ENCODE measurements at places on chromosomes 11 and 22.

GRCh38 chr11:60857378-60858232 is 1.9 kb upstream of the PTGDR2 start:
- no peak overlapping the region for H3K27ac ChIP-seq
- H3K36me3 ChIP-seq = no peaks in the 10 kb centered on the region
- H3K27me3 ChIP-seq = no peaks in the 10 kb centered on the region
- peaks cover 11% of the 10 kb centered on the region for H3K4me1 ChIP-seq

DNA sequence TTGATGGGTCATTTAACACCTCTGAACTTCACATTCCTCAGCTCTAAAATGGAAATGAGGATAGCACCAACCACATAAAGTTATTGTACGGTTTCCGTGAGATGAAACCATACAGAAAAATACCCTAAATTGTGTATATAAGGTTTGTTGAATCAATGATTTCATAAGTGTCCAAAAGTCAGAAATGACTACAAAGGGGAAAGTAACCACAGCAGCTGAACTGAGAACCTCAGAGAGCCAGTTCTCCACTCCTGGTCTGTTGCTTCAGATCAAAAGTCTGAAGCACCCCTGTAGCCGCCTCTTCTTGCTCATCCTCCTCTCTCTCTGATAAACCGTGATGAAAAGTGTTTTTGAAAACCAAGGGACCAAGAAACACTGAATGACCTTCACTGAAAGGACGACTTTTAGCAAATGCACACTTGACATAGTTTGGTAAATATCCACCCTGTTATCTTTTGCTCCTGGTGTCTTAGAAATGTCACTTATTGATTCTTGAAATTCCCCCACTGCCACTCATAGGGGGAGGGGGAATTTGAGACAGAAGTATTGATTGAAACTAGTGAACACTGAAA is 194.5 kb downstream of the NAV2 start:
- no peak overlapping the region for H3K27ac ChIP-seq

DNA sequence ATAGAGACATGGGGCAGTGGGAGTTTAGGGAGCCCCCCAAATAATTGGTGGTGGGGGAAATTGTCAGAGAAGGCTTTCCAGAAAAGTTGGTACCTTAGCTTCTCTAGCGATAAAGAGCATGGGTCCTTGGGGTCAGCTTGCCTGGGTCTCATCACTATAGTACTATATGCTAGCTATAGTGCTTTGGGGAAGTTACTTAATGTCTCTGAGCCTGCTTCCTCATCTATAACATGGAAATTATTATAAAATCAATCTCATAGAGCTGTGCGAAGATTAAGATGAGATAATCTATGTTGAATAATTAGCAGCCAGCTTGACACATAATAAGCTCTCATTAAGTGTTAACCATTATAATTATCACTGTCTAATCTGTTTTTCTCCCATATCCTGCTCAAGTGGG is 41.2 kb downstream of the STIM1 start:
- H3K27ac ChIP-seq = no peak overlapping the region
- H3K36me3 ChIP-seq = no peaks in the 10 kb centered on the region
- H3K4me1 ChIP-seq = peaks cover 34% of the 10 kb centered on the region
- H3K4me3 ChIP-seq = no peak overlapping the region
- no peak for DNase-seq

DNA sequence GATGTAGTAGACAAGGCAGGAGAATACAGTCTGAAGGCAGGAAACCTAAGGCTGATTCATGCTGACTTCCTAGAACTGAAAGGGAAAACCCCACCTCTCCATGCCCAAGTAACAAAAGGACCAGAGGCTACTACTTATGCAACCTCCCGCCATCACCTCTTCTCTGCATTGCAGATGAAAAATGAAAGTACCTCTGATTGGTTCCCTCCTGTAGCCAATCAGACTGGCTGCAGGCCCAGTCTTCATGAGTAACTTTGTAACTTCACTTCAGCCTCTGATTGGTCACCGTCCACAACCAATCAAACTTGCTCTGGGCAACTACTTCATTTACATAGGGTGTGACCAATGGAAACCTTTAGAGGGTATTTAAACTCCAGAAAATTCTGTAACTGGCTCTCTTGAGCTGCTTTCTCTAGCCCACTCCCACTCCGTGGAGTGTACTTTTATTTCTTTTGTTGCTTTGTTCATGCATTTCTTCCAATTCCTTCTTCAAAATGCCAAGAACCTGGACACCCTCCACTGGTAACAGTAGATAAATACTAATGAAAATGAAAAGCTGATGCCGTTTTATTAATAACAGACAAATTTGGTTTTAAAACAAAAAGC is 5.2 kb upstream of the MAP6 start:
- no peaks in the 10 kb centered on the region for H3K36me3 ChIP-seq
- H3K27ac ChIP-seq = no peak overlapping the region
- no peak overlapping the region for H3K4me3 ChIP-seq
- peaks cover 30% of the 10 kb centered on the region for H3K27me3 ChIP-seq
- no peak for DNase-seq

DNA sequence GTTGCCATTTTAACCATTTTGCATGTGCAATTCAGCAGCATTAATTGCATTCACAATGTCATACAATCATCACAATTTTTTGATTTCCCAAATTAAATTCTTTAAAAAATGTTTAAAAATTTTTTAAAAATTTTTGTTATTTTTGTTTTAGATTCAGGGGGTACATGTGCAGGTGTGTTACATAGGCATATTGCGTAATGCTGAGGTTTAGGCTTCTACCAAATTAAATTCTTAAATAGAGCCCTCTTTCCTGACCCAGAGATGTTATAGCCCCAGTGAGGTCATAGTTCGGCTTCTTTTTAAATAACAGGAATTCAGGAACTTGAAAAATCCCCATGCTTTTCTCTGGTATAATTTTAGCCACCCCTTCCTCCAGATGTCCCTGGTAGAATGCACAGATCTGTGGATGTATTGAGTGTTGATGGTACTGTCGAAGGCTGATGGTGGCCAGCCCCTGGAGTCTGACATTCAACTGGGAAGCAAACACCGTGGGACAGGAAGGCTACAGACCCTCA is 11.3 kb upstream of the AMPD3 start:
- no peak overlapping the region for H3K27ac ChIP-seq
- no peak overlapping the region for H3K4me3 ChIP-seq
- peaks cover 24% of the 10 kb centered on the region for H3K4me1 ChIP-seq
- DNase-seq = no peak
- no peaks in the 10 kb centered on the region for H3K27me3 ChIP-seq
- no peaks in the 10 kb centered on the region for H3K36me3 ChIP-seq

Measured in CD4-positive, alpha-beta T cell (primary cell).